ENCODE measurements at places on chromosomes 11 and 22. TPM values are rescaled to one million over a fixed set of nuclear protein-coding genes. Genes with fewer than 3 reads are reported as not detected.

DNA sequence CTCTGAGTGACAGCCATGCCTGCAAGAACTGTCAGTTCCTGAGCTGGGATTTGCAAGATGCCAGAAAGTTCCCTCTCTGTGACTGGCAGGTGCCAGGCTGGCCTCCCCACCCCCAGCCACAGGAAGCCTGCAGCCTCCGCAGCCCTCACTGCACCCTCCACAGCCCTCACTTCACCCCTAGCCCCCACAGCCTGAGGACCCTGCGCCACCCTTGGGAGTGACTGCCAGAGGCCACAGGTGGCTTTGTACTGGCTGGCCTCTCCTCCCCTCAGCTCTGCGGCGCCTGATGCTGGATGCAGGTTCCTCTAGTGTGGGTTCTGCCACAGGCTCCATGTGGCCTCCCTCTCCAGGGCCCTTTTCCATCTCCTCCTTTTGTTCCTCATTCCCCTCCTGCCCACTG lies 28.7 kb downstream of the MPPED1 start:
- no peak for DNase-seq

DNA sequence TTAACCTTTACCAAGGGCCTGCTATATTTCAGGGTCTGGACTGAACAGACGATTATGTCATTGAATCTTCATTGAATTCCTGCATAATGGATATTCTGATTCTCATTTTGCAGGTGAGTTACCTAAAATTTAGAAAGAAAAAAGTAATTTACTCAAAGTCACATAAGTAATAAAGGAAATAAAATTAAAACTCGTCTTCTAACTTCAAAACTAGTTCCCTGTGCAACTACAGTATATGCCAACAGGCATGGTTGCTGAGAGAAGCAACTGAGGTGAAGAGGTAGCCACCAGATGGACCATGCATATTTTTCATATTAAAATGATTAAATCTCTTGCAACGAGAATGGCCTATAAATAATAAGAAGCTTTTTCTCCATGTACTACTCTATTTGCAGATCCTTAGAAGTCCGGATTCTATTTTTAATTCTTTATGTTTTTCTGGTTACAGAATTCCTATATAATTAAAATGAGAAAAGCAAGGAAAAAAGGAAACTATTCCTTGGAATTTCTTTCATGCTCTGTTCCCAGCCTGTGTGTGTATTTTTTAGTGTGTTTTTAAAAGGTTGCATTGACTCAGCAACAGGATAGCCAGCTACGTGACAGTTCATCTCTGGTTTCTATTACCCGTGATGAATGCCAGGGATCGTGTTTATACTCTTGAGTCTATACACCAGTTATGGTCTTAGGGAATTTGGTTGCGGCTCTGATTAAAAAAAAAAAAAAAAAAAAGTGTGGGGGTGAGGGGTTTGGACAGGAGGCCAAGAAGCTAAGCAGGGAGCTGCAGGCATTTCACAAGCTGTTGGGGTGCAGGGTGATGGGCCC lies 186.8 kb downstream of the ETS1 start:
- DNase-seq = peak; percentile 78

DNA sequence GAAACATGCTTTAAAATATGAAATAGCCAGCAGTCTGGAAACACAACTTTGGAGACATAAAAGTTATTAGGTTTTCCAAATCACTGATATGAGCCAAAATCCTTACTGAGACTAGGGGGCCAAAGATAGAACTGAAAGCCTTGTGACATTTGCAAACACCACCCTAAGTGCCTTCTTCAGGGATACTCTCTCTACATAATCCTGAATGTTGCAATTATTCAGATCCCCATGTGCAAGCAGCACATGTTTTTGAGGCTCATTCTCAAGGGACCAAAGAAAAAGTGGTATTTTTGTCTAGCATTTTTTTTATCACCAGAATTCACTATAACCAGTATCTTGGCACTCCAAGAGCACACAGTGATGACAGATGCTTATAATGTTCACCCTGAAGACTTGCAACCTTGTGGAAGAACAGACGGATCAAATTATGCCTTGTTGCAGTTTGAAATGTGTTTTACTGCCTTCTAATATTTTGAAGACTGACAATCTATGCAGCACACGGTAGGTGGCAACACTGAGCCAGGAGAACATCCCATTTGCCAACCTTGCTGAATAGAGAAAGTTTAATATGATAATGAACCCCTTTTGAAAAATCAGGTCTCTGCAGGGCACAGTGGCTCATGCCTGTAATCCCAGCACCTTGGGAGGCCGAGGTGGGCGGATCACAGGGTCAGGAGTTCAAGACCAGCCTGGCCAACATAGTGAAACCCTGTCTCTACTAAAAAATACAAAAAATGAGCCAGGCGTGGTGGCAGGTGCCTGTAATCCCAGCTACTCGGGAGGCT lies 78.5 kb downstream of the PLEKHA7 start:
- peak; percentile 45 for DNase-seq

- no peak for DNase-seq
Measured at GRCh38 chr22:43510281-43511070, 98.7 kb downstream of the MPPED1 start.

GRCh38 chr11:34864424-34864823 lies 51.8 kb downstream of the APIP start:
- DNase-seq = no peak

DNA sequence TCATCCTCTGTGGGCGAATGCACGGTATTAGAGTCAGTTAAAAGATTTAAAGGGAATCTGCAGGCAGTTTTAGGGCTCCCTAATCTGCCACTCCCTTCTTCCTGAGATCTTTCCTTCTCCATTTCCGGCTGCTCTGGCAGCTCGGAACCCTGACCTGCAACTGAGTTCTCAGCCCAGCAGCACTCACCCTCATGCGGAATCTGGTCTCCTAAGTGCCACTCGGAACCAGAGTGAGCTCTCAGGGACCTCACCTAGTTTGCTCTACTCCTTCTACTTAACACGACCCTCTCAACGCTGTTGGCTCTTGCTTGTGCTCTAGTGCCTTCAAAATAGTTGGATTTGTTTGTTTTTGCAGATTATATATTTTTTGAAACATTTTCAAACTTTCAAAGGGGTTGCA lies 19.3 kb upstream of the IL10RA start:
- no peak for DNase-seq

DNA sequence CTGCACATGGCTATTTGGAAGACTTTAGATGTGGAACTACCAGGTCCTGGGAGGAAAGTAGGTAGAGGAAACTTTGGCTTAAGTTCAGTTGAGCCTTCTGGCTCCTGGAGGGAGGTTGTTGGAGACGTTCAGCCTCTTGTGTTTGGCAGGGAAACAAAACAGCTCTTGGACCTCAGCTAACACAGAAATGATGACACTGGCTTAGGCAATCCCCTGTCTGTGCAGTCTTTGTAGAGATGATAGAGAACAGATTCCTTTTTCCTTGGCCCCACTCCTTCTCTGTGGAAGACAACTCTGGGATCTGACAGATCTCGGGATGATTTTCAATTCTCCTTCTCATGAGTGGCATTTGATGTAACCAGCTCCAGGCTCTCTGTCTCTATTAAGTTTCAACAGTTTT lies 428.5 kb downstream of the TMEM135 start:
- DNase-seq = peak; percentile 51

- DNase-seq = no peak
Measured at GRCh38 chr11:98965775-98966174, 55.0 kb upstream of the CNTN5 start.

KCNE3 gene
- 0.18 TPM for total RNA-seq

PGA5 gene
- total RNA-seq = not detected

Measured in fibroblast of the aortic adventitia (primary cell).